ENCODE measurements at places on chromosomes 4 and X.

DNA sequence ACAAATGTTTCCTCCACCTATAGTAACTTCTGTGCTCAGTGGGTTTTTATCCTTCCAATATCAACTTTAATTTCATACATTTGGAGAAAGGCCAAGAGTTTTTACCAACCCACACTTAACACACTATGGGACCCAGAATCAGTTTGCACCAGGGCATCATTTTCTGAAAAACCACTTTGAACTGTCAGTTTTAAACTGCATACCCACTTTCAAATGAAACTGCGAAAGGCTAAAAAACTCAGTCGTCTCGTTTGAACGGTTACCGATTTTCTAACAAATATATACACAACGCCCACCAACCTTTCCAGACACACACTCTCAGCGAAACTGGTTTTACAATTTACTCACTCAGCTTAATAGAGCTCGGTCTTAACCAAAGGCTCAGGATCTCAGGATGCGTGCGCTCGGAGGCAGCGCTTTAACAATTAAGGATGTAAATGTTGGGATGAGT is 376 bp downstream of the ABCG2 start:
- DNase-seq, result no peak

DNA sequence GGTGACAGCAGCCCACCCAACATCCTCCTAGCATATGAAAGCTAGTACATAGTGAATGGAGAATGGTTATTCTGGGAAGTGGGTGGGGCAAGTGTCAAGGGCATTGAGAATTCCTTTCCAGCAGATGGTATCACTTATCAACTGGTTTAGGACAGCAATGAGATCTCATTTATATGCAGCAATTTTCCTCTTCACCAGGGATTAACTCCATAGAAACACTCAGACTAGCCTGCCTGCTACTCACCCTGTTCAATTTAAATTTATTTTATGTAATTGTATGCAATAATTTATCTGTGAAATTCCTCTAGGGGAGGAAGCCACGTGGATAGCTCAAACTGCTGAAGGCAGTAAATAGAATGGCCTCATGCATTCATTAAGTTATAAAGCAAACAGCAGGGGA is 101.6 kb upstream of the MID1IP1 start:
- DNase-seq, result no peak

GRCh38 chr4:112510291-112511092 is 5.5 kb downstream of the NEUROG2 start:
- no peak for DNase-seq

DNA sequence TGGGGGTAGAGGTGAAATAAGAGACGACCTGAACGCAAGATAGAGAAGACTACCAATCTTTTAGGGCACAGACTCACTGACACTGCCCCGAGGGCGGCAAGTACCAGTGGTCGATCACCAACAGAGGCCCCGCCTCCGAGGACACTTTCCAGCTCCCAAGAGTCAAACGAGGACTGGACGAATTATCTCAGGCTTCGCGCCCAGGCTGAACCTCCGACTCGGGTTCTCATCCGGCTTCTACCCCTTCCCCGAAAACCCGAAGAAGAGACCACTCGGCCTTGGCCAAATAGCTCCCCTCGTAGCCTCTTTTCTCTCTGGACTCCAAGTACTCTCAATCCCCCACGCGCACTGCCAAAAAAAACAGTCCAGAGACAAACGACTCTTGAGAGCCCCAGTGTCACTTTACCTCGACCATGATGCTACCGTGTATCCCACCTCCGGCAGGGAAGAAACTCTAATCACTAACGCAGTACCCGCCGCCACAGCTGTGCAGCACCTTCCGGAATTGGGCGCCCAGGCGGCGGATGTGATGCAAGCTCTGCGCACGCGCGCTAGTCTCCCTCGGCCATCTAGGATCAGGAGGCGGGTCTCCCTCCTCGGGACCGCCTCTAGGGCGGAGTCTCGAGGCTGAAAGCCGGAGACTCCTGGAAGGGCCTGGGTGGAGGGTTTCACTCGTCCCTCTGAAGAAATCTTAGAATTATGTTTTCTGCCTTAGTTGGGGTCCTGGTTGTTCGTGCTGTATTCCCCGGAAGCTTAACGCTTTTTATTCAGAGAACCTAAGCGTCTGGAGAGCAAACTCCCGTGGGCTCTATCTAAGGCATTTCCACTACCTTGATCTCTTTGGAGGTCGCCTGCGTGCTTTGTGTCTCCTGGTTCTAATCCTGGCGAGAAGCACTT is at the start of gene PLRG1:
Gene PLRG1, minus strand, starts transcription at position 507 of the 897 bp plus-strand sequence. Its CDS starts 92 bp downstream, at position 415.
- DNase-seq, result peak; percentile 92

DNA sequence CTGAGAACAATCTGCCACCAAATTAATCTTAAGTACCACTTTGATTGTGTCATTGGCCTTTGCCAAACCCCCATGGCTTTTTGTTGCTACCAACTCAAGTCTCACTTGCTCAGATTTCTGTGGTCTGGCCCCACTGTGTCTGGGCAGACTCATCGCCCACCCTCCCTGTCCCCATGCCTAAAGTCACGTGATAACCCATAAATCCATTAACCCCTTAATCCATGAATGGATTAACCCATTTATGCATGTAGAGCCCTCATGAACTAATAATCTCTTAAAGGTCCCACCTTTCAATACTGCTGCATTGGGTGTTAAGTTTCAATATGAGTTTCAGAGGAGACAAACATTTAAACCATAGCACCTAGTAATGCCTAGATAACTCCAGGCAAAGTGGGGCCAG is 78.5 kb upstream of the BLTP1 start:
- DNase-seq, result no peak

- peak; percentile 38 for DNase-seq
These were observed 150.3 kb downstream of the MSL3 start for GRCh38 chrX:11908371-11908770.

GRCh38 chrX:31123335-31123734 is 51.5 kb upstream of the FTHL17 start:
- no peak for DNase-seq

- no peak for DNase-seq
These were observed 100.9 kb upstream of the TBC1D9 start for GRCh38 chr4:140857111-140857510.

DNA sequence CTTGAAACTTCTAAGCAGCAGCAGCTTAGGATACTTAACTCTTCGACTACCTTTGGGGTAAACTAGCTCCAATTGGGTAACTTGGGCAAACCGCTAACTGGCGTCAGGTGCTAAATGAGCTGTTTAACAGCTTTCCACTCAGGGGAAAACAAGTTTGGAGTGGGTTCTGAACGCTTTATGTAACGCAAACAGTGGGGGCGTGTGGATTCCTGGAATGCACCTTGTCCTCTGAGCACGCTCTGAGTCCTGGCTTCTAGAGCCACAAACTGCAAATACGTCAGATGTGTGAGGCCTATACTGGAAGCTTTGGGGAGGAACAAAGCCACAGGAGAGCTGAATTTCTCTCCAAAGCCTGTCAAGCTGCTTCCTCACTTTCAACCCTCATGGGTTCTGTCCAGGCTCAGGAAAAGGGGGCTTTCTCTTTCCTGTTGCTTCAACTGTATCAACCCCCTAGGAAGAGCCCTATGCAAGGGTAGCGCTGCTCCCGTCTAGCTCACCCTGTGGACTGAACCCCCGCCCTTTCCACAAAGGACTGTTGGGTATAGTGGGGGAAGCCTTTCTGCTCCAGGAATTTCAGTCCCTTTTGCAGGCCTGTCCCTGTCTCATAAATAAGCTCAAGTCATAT is 4.5 kb upstream of the WDR1 start:
- DNase-seq, result no peak

GRCh38 chr4:2905544-2905943 is 57.7 kb downstream of the NOP14 start:
- DNase-seq, result no peak

DNA sequence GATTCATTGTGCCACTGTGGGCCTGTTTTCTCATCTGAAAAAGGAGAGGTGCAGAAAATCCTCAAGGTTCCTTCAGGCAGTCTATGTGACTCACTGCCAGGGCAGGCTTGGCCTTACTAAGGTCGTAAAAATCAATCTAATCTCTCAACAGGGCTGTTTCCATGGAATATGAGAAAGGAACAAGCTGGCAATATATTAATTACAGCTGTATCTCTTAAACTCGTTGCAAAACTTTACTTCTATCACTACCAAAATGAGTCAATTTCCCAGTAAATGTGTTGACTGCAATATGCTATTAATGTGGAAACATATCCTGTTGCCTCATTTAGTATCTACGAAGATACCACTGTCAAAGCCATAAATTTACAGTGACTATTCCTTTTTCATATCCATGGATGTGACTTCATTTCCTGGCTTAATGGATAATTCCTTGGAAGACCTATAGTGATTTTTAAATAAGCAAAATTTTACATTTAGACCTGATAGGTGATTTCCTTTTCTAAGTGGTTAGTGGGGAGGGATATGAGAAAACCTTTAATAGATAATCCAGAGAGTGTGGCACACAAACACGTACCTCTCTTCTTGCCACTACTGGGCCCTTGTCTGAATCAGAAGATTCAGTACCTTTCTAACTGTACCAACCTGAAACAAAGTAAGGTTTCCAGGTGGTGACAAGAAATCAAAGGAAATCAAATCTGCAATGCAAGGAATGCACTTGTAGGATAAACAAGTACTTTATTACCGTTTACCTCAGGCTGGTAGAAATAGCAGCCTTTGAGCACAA is 127.4 kb upstream of the FTHL17 start:
- no peak for DNase-seq

DNA sequence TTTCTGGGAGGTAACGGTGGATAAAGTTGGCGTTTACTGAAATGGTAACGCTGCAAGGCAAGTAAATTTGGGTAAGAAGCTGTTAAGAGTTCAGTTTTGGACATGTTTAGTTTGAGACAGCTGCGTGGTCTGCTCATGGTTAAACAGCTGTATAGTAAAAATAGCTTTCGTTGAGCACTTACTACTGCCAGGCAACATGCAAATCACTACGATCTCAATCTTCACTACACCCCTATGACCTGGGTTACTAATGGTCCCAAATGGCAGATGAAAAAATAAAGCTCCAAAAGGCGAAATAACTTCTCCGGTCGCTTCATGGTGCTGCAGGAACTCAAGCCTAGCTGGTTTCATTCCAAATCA is 22.2 kb downstream of the FABP2 start:
- DNase-seq, result no peak

DNA sequence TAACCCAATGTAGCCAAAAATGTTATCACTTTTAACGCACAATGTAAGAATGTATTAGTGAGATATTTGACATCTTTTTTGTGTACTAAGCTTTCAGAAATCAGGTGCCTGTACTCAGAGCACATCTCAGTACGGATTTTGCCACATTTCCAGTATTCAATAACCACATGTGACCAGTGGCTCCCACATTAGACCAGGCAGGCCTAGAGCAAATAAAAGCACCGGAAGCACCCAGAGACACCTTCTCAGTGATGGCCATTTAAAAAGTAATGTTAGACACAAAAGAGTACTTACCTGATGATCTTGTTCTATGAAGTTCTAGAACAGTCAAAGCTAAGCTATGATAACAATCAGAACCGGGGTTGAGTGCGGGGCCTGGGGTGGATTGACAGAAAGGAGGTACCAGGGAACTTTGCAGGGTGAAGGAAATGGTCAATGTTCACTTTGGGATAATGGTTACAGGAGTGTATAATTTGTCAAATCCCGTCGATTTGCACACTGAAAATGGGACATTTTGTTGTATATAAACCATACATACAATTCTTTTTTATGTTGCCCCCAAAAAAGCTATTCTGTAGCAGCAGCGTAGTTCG is 1.2 kb downstream of the CTPS2 start:
- DNase-seq, result peak; percentile 45

DNA sequence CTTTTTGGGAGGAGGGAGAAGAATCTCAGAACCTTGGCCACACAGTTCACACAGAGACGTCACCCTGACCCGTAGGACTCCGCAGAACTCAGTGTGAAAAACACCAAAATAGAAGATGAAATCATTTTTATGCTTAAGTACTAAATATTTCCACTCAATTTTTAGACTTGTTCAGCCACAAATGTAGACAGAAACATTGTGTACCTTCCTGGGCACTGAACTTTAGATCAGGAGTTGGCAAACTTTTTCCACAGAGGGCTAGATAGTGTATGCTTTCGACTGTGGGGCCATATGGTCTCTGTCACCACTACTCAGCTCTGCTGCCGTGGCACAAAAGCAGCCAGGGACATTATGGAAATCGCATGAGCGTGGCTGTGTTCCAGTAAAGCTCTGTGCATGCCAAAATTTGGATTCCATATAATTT is 61.8 kb upstream of the STOX2 start:
- no peak for DNase-seq

GRCh38 chr4:2651998-2652397 is 104.1 kb downstream of the TNIP2 start:
- DNase-seq, result no peak

- no peak for DNase-seq
These were observed 709.1 kb upstream of the FAM241A start for GRCh38 chr4:111435986-111436744.

GRCh38 chrX:123339221-123339905 is 155.3 kb downstream of the GRIA3 start:
- DNase-seq, result no peak

GRCh38 chr4:123421227-123421936 is 24.8 kb downstream of the SPRY1 start:
- DNase-seq, result no peak

DNA sequence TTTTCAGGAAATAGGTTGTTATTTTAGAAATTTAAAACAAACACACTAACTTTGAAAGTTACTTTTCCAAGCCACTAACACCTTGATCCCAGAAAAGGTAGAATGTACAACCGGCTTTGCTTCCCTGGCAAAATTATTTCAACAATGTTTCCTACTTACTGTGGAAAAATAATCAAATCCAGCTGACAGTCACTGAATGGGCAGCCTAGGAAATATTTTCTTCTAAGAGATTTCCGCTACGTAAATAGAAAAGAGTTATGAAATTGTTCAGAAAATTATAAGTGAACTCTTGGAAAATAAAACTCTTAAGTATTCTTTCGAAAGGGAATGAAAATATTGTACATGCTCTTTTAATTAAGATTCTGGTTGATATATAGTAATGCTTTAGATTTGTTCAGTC is 195.7 kb downstream of the GASK1B start:
- no peak for DNase-seq

- DNase-seq, result no peak
These were observed 326.4 kb downstream of the DCHS2 start for GRCh38 chr4:154164931-154165839.

DNA sequence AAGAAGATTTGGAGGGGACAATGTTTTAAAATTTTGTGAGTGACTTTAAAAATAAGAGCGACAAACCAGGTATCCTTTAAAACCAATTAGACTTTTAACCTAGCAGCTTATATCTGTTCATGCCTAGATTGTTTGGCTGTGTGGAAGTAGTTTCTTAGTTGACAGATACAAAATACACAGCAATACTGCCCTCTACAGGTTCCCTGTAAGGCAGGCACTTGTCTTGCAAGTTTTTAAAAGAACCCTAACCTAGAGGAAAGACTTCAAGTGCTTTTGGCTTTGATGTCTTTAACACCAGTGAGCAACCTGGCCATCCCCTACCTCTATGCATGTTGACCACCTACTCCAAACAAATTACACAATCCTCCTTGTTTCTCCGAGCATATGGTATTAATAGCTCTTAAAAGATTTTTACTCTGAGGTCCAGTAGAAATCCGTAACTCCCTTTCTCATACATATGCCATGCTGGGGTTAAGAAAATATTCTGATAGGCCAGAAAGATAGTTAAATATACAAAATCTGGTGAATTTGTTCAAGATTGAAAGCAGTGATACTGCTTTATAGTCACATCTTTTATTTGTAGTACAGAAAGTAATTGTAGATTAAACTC is 273.0 kb downstream of the ARHGAP24 start:
- peak; percentile 65 for DNase-seq
